CD4-positive, alpha-beta T cell treated with Interleukin-12 subunit alpha and Interleukin-12 subunit beta, for 1 hour (primary cell): ENCODE measurements at places on chromosomes 12 and 14.

DNA sequence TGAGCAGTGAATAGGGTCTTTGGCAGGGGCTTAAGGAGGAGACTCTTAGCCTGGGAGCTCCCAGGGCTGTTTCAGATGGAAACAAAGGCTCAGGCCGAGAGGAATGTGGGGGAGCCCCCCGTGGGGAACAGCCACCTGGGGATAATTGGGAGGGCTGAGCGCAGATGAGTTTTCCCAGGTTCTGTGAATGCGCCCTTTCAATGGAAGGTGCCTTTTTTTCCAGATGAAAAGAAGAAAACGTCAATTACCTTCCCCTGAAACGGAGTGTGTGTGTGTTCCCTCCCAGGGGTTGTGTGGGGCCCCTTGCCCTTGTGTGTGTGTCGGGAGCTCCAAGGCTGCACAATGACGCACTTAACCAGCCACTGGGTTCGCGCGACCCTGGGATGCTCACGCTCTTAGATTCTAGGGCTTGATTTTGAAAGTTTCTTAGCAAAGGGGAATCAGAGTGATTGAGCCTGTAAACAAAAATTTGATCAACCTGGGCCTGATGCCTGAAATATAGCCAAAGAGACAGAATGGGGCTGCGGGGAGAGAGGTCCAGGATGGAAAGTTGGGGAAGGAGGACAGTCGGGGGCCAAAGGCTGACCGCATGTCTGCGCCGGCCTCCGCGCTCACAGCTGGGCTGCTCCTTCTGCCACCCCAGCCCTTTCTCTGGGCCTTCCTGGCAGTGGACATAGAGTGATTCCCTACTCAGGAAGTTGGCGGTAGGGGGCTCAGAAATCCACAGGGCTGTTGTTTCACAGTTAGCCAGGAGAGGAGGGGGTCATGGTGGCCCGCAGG, 14.6 kb downstream of the MEG3 start:
- no peak for DNase-seq

- DNase-seq: no peak
Observed at GRCh38 chr12:6863033-6863432, 4.3 kb upstream of the TPI1 start.

- peak; percentile 2 for DNase-seq
Observed at GRCh38 chr14:88463318-88463717, 77.9 kb downstream of the SPATA7 start.

- no peak for DNase-seq
Observed at GRCh38 chr12:94851396-94852028, 152.0 kb downstream of the NDUFA12 start.

DNA sequence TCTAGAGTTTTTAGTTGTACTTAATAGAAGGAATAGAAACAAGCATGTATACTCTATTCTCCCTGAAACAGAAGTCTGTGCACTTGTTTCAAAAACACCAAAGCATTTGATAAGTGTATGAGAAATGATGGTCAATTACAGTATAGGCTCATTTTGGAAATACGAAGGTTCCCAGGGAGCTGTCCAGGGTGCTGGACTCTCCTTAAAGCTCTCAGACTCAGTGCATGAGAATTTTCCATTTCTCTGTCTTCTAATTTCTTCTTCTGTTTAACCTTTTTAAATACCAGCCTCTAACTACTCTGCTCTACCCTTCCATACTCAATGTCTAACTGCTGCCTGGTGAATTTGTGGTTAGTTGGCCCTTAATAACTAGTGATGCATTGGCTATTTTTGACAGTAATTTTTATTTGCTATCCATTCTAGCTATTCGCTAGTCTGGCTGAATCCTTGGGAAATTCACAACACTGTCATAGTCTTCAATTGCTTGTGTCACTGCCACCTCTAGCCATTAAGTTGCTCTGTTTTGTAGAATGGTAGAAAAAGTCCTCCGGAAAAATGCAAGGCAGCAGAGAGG, 229.2 kb downstream of the NRXN3 start:
- DNase-seq: no peak

DNA sequence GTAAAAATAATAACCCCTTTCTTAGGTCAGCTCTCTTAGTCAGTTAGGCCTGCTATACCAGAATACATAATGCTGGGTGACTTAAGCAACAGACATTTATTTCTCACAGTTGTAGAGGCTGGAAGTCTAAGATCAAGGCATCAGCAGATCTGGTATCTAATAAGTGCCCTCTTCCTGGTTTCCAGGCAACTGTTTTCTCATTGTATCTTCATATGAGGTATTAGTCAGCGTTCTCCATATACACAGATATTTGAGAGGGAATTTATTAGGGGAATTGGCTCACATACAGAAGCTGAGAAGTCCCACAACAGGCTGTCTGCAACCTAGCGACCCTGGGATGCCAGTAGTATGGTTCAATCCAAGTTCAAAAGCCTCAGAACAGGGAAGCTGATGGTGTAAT, 896.0 kb downstream of the GALC start:
- no peak for DNase-seq

- DNase-seq: no peak
Observed at GRCh38 chr12:66549050-66549389, 129.9 kb downstream of the GRIP1 start.

DNA sequence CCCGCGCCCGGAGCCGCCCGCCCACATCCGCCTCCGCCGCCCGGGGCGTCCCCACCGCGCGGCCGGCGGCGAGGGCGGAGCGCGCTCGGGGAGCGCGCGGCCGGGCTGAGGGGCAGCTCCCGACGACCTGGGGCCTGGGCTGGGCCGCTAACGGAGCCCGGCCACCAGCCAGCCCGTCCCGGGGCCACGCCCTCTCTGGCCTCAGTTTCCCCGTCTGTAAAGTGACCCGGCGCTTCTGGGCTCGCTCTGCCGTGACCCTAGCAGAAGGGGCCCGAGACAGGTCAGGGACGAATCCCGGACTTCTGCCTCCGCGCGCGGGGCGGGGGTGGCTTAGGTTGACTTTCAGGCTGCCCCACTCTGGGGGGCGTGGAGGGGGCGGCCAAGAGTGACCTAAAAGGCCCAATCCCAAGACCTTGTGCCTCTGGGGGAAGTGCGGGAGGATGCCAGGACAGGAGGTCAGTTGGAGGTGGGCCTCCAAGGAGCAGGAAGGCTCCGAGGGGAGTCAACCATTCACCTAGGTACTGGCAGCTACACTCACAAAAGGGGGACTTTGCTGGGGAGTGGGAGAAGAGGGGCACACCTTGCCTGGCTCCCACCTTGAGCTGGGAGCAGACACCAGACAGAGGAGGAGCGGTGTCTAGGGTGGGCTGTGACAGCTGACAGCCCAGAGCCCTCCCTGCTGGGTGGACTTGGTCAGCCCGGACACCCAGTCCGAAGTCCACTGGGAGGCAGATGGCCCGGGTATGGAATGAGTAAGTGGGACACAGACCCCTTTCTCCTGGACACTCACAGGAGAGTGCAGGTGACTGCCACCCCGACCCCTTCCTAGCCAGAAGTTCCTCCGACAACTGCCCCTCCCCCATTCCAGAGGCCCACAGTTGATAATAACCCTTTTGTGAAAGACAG, 486 bp upstream of the AKT1 start:
- peak; percentile 72 for DNase-seq

DNA sequence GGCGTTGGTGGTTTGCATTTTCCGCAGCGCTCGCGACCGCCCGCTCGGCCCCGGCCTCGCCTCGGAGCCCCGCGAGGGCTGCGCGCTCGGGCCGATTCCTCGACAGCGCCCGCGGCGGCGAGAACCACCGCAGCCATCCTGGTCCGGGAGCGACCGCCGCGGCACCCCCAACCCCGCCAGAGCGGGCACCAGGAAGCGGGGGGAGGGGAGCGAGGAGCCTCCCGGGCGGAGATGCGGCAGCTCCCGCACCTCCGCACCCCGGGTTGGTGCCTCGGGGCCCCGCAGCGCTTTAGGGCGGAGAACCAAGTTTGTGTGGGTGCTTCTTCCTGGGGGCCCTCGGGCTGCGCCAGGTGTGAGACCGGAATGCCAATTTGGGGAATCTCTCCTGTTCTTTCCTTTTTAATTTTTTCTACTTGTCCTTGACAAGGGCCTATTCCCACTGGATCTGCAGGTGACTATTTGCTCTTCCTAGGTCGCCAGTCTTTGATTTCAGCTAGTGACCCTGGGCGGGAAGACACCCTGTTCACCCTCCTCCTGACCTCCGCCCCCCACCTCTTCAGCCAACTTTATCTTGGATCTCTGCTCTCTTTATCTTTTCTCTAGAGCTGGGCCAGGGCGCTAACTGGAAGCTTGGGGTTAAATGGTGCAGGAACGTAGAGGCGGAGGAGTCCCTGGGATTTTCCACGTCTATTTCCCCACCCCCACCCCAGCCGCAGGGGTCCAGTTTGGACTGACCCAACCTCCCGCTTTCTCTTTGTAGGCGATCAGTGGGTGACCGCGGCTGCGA, at the start of gene SOCS2:
SOCS2 (plus strand) TSS at position 751 of the 787 bp plus-strand sequence. CDS start 223 bp downstream, outside the sequence.
- DNase-seq: peak; percentile 32

GRCh38 chr12:46359667-46360280, 12.8 kb downstream of the SLC38A2 start:
- no peak for DNase-seq

- DNase-seq: no peak
Observed at GRCh38 chr12:50111395-50111692, 692 bp upstream of the COX14 start.

- no peak for DNase-seq
Observed at GRCh38 chr14:99519347-99519881, 38.2 kb downstream of the CCNK start.

DNA sequence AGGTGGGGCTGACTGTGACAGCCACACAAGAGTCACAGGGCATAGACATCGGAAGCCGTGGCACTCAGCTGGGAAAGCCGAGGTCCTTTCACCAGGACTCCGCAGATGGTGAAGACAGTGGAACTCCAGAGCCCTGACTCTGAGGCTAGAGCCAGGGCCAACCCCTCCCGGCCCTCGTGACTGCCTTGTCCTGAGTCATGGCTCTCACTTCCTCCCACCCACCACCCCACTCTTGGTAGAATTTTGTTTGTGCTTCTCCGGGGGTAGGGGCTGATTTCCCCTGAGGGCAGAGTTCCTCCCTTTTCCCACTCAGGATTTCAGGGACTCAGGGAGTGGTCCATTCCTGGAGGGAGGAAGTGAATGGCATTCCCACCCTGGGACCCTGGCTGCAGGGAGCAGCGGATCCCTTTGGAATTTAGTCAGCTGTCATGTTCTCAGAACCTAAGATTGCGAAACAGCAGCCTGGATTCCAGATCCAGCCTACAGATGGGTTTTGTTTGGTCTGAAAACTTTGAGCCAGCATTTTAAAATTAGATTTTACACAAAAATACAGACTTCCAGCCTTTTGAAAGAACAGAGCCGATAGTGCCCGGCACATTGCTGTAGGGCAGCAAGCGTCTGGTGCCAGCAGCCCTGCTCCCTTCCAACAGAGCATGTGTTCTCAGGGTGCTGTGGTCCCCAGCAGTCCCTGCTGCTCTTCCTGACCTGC, 50.7 kb downstream of the TPCN1 start:
- DNase-seq: no peak

DNA sequence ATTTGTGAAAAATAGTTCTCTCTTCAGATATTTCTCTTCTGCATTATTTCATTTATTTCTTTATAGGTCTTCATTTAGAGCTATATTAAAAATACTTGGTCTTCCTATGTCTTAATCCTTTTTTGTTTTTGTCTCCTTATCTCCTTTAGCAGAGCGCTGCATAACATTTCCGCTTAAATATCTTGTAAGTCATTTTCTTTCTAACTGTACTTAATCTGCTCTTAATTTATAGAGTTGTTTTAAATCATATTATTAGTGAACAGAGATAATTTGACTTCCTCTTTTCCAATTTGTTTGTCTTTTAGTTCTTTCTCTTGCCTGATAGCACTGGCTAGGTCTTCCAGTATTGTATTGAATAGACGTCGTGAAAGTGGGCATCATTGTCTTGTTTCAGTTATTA, 18.0 kb downstream of the LUM start:
- DNase-seq: no peak

GRCh38 chr12:127888943-127889719, 377.8 kb upstream of the TMEM132C start:
- no peak for DNase-seq

DNA sequence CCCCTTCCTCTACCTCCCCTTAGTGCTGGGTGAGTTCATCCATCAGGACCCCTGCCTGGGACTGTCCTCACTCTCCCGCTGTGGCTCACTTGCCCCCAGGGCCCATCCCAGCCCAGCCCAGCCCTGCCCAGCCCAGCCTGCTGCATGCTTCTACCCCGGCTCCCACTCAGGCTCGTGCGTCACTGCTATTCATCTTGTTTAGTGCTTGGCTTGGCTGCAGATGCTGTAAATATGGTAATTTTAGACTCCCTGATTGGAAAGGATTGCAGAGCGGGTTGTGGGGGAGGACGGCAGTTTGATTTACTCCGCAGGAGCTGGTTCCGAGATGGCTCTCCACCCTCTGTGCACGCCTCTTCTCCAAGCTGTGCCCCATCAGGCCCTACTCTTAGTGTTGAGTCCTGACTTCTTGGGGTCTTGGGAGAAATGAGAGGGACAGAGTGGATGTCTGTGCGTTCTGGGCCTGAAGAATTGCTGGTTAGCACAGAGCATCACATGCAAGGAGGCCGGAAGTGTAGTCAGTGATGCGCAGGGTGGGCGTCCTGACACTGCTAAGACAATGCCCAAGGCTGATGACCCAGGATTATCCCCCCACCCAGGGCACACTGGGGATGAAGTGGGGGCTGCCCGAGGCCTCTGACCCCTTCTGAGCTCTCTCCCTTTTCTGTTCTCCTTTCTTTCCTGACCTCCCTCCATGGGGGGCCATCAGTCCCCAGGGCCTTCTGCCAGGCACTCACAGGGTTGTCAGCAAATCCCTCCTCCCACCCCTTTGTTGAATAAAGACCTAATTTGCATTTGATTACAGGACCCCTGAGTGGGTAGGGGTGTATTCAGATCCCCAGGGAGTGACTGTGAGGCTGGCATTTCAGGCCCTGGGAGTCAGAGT, 244.4 kb downstream of the ZFP36L1 start:
- no peak for DNase-seq

DNA sequence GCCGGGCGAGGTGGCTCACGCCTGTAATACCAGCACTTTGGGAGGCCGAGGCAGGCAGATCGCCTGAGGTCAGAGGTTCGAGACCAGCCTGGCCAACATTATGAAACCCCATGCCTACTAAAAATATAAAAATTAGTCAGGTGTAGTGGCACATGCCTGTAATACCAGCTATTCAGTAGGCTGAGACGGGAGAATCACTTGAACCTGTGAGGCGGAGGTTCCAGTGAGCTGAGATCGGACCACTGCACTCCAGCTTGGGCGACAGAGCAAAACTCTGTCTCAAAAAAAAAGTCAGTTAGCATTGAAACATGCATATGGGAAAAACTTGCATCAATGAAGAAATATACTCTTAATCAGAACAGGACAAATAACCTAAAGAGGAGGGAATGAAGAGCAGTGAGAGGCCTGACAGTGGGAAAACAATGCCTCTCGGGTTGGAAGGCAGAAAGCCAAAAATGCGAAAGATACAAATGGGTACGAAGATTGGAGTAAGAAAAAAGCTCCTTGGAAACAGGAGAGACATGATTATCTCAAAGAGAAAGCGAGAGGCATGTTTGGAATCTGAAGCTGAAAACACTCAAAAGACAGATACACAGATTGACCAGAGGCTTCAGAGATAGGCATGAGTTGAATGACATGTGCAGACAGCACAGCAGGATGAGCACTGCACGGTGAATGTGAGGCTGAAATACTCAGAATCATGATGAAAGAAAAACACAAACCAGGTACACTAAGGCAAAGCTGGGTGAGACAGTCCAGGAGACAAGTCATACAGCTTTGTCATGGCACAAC, 30.6 kb downstream of the RESF1 start:
- DNase-seq: no peak
